Activated CD4-positive, alpha-beta T cell treated with anti-CD3 and anti-CD28 coated beads, Interleukin-2, Interleukin-4, amounts not matched to agents 100 ng/mL and 50 ng/mL, durations not matched to agents 16 hours and 8 hours (primary cell): ENCODE measurements at places on chromosomes 16 and 17.

DNA sequence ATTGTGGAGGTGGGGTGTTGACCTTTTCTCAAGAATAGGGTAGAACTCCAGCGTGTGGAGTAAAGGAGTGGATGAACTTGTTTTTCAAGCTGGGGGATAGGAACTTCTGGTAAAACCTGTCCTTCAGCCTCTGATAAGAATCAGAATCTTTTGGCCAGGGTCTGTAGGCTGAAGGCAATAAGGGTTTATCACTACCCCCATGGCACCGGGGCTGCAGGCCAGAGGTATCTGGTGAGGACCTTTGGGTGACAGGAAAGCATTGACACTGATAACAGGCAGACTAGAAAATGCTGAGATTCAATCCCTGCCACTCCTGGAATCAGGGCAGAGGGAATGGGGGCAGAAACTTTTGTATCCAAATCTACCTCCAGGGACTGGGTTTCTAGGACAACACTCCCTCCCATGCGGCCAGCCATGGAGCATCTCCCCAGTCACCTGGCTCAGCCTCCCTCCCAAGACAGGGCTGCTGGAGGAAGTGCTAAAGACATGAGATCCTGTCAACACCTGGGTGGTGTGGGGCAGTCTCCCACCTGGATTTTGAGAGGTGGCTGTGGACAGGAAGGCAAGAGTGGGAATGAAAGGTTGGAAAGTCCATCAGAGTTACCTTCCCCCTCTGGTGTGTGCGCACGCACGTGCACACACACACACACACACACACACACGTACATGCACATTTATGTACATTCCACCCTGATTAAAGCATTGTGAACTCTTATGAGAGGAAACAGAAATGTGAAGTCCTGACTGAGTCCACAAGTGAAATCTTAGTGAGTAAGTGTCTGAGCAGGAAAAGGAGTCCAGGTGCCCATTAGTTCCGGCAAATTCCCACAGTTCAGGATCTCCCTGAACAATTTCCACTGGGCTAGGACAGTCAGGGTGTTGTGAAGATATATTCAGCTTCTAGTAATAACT is 53.1 kb upstream of the MARCHF10 start:
- DNase-seq: no peak

GRCh38 chr17:31256936-31257335 is 40.1 kb downstream of the OMG start:
- DNase-seq: no peak

DNA sequence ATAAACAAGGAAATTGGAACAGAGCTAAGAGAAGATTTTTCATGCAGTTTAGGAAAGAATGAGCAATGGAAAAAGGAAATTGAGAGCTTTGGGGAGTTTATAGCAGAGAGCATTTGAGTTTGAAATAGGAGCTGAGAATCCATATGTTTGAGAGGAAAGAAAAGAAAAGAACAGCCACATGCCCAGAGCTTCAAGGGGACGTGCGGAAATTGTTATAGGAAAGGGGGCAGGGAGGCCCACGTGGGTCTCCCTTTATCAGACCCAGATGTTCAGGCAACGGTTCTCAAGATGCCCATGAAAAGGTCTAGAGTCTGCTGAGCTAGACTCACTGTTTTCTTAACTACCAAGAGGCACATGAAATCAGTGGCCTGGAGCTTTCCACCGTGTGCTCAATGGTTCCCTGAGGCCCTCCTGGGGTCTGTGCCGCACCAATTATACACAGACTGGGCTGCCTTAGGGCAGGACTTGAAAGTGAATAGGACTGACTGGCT is 31.2 kb downstream of the CHD9 start:
- no peak for DNase-seq

DNA sequence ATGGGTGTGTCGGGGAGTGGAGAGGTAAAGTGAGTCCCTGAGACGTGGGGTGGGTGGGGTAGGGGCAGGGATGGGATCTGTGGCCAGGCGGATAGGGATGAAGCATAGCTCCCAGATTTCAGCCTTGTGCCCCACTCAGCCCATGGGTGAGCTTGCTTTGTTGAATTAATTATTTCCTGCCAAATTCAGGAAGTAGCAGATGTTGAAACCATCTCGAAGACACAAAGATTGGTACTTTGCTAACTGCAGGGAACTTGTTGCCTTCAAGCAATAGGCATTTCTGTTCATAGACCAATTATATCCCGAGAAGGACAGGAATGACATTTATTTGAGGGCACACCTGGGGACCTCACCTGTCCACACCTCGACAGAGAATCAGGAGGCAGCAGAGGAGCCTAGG is 11.0 kb upstream of the C16orf74 start:
- DNase-seq: no peak

GRCh38 chr16:50756473-50756872 is 14.6 kb downstream of the CYLD start:
- DNase-seq: no peak

GRCh38 chr17:67139784-67140665 is 95.7 kb downstream of the CACNG1 start:
- no peak for DNase-seq

DNA sequence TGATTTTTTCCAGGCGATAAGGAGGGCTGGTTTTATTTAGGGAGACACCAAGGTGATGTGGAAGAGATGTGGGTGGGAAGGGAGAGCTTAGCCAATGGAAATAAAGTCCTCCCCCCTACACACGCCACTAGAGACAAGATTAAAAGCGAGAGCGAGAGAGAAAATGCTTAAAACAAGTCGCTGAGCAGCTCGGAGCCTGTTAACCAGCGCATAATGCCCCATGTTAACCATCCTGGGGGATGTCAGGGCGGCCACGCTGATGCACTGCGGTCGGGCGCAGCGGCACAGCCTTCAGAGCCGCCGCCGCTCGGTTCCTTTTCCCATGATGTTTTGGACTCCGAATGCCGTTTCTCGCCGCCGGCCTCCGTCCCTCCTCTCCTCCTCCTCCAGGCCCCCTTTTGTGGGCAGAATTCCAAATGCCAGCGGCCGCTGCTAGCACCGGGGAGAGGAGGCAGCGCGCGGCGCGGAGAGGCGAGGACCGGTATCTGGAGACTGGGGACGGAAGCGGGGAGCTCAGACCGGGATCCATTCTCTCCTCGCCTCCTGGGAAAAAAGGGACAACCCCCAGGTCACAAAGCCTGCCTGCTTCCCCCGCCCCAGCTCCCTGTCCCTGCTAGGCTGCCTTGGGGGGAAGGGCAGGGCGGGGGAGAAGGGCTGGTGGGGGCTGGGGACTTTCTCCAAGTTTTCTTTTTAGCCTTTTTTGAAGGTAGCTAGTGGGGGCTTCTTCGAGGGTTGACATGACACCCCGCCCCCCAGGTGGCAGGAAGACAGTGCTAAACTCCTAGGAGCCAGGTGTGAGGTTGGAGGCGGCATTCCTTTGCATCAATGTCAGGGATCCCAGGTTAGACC is 98.1 kb upstream of the CCL2 start:
- DNase-seq: no peak

DNA sequence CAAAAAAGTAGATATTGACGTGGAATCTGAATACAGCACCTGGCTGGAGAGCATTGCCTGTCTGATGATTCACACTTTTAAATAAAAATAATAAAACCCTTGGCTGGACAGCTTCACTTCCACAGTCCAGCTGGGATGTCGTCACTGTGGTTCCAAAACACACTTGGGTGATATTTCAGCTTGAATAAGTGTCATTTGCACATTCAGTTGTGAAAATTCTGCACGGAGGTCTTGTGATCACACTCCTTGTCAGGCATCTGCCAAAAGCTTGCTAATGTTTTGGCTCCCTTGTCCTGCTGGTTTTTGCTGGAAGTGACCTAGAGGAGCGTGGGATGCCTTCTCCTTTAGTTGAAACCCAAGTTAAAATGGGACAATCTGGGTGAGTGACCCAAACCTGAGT is 60.7 kb downstream of the PCTP start:
- DNase-seq: no peak

DNA sequence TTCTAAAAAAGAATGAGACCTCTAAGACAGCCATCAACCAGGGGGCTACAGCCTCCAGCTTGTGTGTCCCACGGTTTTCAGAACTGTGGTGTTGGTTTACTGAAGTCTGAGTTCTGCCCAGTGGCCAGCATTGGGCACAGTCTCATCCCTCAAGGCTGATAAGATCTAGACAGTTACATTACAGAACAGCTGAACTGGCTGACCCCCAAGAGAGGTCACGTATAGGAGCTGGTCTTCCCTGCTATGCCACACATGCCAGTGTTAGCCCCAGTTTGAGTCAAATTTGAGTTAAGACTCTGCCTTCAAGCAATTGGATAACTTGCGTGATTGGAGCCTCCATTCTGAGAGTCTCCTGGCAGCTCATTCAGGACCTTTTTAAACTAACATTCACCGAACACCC is 14.8 kb upstream of the NUP93 start:
- DNase-seq: no peak

- no peak for DNase-seq
Measured at GRCh38 chr16:81493755-81494433, 49.3 kb downstream of the CMIP start.

- DNase-seq: no peak
Measured at GRCh38 chr16:66491716-66492064, 58.2 kb downstream of the TK2 start.

- DNase-seq: no peak
Measured at GRCh38 chr17:32112416-32112815, 29.9 kb upstream of the RHOT1 start.

DNA sequence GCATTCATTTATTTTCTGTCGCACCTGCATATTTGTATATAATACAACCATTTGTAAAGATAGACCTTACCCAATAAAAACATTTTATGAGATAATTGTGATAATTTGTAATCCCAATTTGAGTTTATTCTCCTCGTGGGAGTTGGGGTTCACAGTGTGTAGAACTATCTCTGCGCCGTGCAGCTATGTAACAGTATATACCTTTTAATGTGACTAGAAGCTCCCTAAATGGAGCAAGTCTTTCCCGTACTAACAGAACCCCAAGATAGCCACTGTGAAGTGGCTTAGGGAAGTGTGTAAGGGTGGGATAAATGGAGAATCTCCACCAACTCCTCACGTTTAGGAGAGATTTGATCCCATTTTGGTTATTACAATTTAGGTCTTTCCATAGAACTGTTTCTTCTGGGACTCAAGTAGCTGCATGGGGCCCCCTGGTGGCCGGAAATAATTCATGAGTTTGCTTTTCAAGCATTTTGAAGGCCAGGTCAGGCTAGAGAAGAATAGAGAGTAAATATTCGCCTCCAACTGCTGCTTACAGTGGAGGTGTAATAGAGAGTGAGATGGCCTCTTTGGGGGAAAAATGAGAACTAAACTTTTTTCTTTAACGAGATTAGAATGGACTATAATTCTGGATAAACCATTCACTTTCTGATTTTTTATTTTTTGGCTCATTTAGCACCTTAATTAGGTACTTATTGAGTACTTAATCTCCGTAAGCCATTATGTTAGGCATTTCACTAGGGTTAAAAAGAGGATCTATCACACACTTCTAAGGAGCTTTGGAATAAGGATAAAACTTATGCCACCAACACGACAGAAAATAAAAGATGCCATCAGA is 4.5 kb downstream of the TMEM100 start:
- DNase-seq: peak; percentile 62

DNA sequence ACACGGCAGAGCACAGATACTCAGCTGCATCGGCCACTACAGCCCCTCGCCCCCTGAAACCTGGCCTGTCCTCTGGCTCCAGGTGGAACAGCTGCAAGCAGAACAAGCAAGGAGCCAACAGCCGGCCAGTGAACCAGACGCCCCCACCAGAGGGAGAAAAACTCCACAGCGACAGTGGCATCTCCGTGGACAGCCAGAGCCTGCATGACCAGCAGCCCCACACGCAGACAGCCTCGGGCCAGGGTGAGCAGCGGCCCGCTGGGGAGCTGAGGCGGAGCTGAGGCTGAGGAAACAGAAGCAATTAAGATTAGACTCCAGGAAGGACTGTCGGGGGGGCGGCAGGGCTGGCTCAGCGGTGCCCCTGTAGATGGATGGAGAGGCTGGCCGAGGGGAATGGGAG is 16.7 kb downstream of the NGFR start:
- DNase-seq: no peak

DNA sequence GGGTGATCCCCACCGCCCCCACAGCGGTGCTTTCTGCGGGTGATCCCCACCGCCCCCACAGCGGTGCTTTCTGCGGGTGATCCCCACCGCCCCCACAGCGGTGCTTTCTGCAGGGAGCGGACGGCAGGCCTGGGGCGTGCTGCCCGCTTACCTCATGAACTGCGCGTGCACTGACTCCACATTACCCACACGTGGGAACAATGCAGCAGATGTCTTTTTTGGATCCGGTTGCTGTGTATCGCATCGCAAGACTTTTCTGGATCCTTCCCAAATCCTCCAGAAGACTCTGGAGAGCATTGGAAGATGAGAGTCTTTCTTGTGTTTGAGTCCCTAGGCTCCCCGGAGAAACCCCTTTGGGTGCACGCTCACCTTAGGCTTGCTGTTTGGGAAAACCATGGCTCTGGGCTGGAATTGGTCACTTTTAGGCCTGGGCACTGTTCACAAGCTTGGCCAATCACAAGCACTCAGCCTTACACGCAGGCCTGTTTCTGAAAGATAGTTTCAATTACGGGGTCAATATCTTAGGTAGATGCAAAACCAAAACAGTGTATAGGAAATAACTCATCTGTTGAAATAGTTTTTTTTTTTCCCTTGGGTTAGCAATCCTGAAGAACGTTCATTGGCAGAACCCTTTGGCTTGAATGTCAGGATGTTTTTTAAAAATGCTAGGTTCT is 201.8 kb downstream of the RPTOR start:
- no peak for DNase-seq

DNA sequence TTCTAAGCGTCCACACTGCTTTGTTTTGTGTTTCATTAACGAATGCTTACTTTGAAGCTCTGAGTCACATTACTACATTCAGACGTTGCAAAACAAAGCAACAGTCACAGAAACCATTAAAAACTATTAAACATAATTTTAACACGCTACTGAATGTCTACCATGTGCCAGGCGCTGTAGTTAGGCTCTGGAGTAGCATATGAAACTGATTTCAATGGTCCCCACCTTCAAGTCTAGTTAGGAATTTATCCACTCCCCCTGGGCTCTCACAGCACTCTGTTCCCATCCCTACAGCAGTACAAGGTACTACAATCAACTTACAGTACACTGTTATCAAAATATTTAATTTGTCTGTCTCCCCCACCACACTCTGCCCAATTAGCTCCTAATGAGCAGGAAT is 631 bp downstream of the UTP6 start:
- DNase-seq: no peak
